ENCODE measurements at places on chromosomes 6 and 20. TPM values are rescaled to one million over a fixed set of nuclear protein-coding genes. Genes with fewer than 3 reads are reported as not detected.

PLCB4 gene
- total RNA-seq: 12.0 TPM

- no peaks in the 10 kb centered on the region for H3K27me3 ChIP-seq
- no peaks in the 10 kb centered on the region for H3K36me3 ChIP-seq
- H3K27ac ChIP-seq: no peak overlapping the region
- DNase-seq: no peak
- no peaks in the 10 kb centered on the region for H3K4me1 ChIP-seq
Observed at GRCh38 chr20:50341050-50341449, 150.4 kb downstream of the CEBPB start.

DNA sequence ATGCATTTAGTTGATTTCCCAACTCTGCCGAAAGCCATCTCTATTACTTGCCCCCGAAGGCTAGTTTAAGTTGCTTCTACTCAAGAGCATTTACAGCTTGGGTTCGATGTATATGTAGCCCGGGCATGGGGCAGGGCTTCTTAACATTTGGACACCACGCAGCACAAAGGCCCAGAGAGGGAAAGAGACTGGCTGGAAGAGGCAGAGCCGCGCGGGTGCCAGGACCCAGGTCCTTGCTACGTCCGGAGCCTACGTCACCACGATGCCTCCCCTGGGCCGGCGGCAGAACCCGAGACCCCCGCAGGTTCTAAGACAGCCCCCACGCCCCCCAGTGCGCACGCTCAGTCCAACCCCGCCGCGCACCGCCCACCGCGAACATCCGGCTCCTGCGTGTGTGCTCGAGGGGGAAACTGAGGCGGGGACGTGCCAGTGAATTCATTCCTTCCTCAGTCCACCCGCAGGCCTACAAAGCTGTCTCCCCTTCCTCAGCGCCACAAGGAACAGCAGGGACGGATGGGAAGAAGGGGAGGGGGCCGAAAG is 367 bp upstream of the PCIF1 start:
- H3K4me1 ChIP-seq: peaks cover 35% of the 10 kb centered on the region
- H3K4me3 ChIP-seq: peak overlapping the region; percentile 99
- H3K27me3 ChIP-seq: no peaks in the 10 kb centered on the region
- peak; percentile 90 for DNase-seq
- peaks cover 19% of the 10 kb centered on the region for H3K36me3 ChIP-seq

DNA sequence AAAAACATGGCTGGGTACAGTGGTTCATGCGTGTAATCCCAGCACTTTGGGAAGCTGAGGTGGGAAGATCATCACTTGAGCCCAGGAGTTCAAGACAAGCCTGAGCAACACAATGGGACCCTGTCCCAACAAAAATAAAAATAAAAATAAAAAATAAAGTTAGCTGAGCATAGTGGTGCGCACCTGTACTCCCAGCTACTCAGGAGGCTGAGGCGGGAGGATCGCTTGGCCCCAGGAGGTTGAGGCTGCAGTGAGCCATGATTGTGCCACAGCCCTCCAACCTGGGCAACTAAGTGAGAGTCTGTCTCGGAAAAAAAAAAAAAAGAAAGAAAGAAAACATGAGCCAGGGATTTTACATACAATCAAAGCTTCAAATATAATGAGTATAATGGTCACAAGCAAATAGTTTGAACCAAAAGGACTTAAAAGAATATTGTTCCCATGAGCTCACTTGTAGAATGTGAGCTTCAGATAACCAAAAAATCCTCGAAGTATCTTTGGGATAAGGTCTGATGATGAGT is 31.1 kb downstream of the RANBP9 start:
- no peaks in the 10 kb centered on the region for H3K36me3 ChIP-seq
- H3K27ac ChIP-seq: no peak overlapping the region
- no peak for DNase-seq
- H3K4me1 ChIP-seq: no peaks in the 10 kb centered on the region

DNA sequence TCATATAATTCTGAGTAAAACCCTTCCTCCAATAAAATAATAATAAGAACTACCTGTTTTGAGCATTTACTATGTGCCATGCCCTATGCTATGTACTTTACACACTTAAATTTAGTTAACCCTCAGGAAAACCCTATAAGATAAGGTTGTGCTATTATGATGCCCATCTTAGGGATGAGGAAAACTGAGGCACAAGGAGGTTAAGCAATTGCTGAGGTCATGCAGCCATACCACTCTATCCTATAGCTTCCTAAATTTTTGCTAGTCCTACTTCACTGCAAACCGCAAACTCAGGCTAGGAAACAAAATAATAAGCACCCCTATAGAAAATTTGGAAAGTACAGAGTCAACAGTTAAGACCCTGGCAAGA is 38.9 kb upstream of the GFOD1 start:
- no peak overlapping the region for H3K4me3 ChIP-seq
- DNase-seq: no peak
- no peaks in the 10 kb centered on the region for H3K36me3 ChIP-seq
- H3K4me1 ChIP-seq: no peaks in the 10 kb centered on the region
- H3K27me3 ChIP-seq: no peaks in the 10 kb centered on the region

DNA sequence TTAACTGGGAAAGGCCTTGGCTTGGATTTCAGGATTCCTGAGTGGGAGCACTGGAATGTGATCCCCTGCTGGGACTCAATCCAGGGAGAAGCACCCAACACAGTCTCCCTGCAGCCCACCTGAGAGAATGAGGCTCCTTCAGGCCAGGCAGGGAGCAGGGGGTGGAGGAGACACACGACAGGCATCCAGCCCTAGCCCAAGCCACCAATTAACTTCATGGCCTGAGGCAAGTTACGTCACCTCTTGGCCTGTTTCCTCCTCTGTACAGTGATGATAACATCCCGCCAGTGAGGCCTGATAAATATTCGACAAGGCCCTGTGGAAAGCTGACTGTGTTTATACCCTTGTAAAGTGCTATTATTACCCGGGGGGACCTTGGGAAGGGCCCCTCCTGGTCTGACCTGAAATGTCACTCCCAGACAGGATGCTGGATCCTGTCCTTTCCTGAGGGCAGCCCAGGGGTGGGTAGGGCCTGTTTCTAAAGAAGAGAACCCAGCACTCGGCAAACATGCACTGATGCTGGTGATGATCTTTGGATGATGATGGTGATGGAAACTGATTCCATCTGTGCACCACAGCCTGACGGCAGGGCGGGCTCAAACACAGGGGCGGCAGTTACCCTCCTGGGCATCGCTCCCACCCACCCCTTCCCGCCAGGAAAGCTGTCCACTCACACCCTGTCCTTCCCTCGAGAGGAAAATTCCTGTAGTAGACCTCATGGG is 12.4 kb downstream of the FRS3 start:
- H3K27me3 ChIP-seq: no peaks in the 10 kb centered on the region
- H3K4me1 ChIP-seq: no peaks in the 10 kb centered on the region
- H3K4me3 ChIP-seq: no peak overlapping the region
- peak overlapping the region; percentile 49 for H3K27ac ChIP-seq
- no peaks in the 10 kb centered on the region for H3K36me3 ChIP-seq
- DNase-seq: peak; percentile 74

DNA sequence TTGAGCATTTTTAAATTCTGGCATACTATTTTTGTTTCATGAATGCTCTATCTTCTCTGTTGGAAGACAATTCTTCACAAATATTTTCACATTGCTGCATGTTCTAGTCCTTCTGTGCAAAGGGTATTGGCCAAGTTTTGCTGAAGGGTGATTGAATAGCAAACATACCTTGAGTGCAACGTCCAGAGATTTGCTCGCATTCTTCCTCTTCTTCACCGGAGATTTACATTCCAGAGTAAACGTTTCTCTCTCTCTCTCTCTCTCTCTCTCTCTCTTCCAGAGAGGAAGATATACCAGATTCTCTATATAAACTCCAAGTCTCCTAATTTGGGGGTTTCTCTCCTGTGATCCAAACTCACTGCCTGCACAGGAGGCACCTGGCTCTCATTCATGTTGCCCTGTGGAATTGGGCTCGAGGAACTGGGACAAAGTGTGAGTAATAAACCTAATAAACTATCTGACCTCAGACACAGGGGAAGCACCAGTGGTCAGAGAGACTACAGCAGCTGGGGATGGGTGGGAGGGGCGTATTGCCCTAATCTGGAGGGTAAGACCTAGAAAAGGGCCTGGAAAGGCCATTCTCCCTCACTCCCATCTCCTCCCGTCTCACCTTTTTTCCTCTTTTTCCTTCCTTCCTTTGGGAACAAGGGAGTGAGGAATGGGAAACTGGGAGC is 1.1 kb upstream of the TREML1 start:
- no peaks in the 10 kb centered on the region for H3K36me3 ChIP-seq
- H3K27ac ChIP-seq: no peak overlapping the region
- no peaks in the 10 kb centered on the region for H3K27me3 ChIP-seq
- no peak for DNase-seq
- H3K4me1 ChIP-seq: no peaks in the 10 kb centered on the region

GRCh38 chr6:85628353-85628752 is 14.3 kb downstream of the SYNCRIP start:
- H3K36me3 ChIP-seq: peaks cover 13% of the 10 kb centered on the region
- no peaks in the 10 kb centered on the region for H3K27me3 ChIP-seq
- no peak for DNase-seq
- H3K27ac ChIP-seq: no peak overlapping the region
- peaks cover 17% of the 10 kb centered on the region for H3K4me1 ChIP-seq
- no peak overlapping the region for H3K4me3 ChIP-seq

GRCh38 chr20:2260250-2260649 is 35.6 kb upstream of the TGM3 start:
- no peak overlapping the region for H3K27ac ChIP-seq
- H3K4me3 ChIP-seq: no peak overlapping the region
- H3K4me1 ChIP-seq: no peaks in the 10 kb centered on the region

ANGPT4 gene
- 0.28 TPM for total RNA-seq

ZSCAN23 gene
- total RNA-seq: 2.1 TPM

GRCh38 chr6:34063651-34064050 is 82.2 kb downstream of the GRM4 start:
- H3K36me3 ChIP-seq: no peaks in the 10 kb centered on the region
- H3K4me3 ChIP-seq: no peak overlapping the region
- no peak overlapping the region for H3K27ac ChIP-seq
- H3K4me1 ChIP-seq: no peaks in the 10 kb centered on the region
- H3K27me3 ChIP-seq: peaks cover 64% of the 10 kb centered on the region
- no peak for DNase-seq

- peak overlapping the region; percentile 2 for H3K27ac ChIP-seq
- no peak overlapping the region for H3K4me3 ChIP-seq
- no peaks in the 10 kb centered on the region for H3K36me3 ChIP-seq
- H3K27me3 ChIP-seq: no peaks in the 10 kb centered on the region
Observed at GRCh38 chr6:159062564-159062945, 17.8 kb upstream of the TAGAP start.

DNA sequence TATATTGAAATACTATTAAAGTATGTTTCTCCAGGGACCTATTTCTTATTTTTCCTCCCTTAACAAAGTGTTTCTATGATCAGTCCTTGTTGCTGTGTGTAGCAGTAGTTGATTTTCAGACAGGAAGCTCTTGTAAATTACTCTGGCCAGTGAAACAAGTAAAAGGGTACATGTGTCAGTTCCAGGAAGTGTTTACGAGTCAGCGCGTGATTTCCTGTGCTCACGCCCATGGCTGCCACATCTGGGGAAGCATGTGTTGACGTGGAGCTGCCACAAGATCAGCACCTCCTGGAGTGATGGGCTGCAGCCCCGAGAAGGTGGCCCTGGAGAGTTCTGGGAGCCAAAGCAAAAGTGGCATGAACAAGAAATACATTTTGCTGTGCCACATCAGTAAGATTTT is 38.6 kb upstream of the GGTLC1 start:
- no peaks in the 10 kb centered on the region for H3K4me1 ChIP-seq
- no peaks in the 10 kb centered on the region for H3K36me3 ChIP-seq
- H3K27me3 ChIP-seq: no peaks in the 10 kb centered on the region
- DNase-seq: peak; percentile 74

TNNC2 gene
- 1.6 TPM for total RNA-seq

DNA sequence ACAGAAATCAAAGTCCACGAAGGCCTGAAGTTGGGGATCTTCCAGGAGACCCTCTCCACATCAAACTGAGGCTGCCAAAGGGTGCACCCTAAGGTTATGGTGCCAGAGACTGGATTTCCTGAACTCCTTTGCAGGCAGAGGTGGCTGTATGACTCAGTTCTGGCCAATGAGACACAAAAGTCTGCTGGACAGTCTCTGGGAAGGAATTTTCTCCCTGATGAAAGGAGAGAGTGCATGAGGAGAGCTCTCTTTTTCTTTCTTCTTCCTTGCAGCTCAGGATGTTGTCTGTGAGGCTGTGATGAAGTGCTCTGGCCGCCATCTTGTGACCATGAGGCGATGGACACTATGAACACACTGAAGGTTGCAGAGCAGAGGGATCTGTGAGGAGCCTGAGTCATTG is 85.2 kb downstream of the MDGA1 start:
- H3K4me3 ChIP-seq: no peak overlapping the region
- DNase-seq: peak; percentile 22
- no peaks in the 10 kb centered on the region for H3K4me1 ChIP-seq

- no peaks in the 10 kb centered on the region for H3K27me3 ChIP-seq
- H3K4me1 ChIP-seq: no peaks in the 10 kb centered on the region
Observed at GRCh38 chr6:56279331-56280080, 32.1 kb upstream of the COL21A1 start.
